ENCODE measurements at places on chromosomes 1 and 21.

DNA sequence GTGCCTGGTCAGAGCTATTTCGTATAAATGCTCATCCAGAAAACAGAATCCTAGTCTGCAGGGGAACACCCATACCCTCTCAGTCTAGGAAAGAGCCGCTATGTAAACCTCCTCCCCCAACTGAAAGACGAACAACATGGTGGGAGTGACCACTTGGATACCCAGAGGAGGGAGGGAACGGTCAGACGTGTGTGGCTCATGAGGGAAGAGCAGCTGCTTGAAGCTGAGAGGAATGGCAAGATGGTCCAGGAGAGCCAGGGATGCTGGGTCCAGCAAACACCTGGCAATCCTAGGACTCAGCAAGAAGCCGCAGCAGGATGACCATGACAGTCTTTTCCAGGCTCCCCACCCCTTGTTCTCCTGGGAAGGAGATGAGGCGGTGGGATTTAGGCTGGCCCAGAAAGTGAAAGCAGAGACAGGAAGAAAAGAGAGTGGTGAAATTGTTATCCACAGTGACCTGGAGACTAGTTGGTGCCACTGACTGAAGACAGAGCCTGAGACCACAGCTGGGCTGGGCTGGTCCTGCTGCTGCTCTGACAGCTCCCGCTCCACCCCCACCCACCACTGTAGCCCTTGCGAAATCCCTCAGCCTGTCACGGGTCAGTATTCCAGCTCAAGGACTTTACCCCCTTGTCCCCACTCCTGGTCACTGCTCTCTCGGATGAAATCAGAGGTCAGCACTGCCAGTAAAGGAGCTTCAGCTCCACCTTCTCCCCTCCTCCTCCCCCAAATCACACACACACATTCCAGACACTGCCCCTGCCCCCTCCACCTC is 3.6 kb downstream of the CERS2 start:
- DNase-seq: peak; percentile 33

GRCh38 chr1:56654126-56654923 is 9.2 kb downstream of the PRKAA2 start:
- DNase-seq: no peak

GRCh38 chr1:31521761-31522555 is 54.4 kb upstream of the TINAGL1 start:
- no peak for DNase-seq

DNA sequence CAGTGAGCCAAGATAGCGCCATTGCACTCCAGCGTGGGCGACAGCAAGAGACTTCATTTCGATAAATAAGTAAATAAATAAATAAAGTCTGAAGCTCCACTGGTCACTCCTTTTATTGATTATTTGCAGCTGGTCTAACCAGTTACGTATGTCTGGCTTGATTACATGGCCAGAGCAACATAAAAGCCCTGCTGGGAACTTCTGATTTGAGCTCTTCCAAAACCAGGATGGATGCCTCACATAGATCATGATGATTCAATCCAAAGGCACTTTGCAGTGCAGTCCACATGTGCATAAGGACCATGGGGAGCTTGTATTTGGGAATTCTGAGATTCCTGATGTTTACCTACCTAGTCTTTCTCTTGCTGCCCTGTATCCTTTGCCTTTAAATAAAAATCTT is 24.0 kb downstream of the NSUN4 start:
- DNase-seq: no peak

DNA sequence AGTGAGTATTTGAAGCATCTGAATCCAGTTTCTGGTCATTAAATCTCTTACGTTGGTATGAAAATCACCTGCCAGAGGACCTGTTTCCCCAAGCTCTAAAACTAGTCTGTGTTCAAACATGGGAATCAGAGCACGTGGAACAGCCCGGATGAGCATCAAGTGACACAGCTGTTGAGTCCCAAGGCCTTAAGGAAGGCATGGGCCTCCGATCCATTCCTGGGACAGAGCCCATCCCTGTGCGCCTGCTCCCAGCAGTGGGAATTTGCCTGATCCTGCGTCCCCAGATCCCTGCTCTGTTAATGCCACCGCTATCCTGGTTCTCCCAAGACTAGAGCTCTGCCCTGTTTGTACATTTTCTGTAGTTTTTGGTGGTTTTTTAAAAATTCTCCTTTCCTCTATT is 68.4 kb upstream of the FBXO28 start:
- no peak for DNase-seq

Measured in retina (tissue), 1 donor.